ENCODE measurements at places on chromosomes 1 and 21.
A peak's percentile ranks its signal among the peaks of the same experiment; 100 is the strongest.

- DNase-seq = no peak
Measured at GRCh38 chr1:119941392-119941791, 45.1 kb upstream of the ADAM30 start.

GRCh38 chr1:98792123-98792522 lies 130.6 kb downstream of the SNX7 start:
- peak; percentile 30 for DNase-seq

DNA sequence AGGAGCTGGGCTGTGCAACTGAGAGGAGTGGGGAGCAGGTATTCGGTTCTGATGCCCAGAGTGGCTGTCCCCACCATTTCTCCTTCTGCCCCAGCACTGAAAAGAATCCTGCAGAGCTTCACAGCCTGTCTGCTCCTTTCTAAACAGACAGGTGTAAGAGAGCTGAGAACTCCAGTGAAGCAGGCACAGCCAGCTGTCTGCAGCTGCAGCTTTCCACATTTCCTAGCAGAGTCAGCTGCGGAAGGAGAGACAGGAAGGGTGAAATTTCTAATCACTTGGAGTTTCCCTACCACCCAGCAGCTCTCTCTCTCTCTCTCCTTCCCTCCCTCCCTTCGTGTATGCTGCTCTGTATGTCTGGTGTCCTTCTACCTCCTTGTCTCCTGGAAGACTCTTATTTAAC lies 40.5 kb upstream of the GJB5 start:
- no peak for DNase-seq

GRCh38 chr1:40662864-40663263 lies 2.6 kb downstream of the RIMS3 start:
- DNase-seq = no peak
